ENCODE measurements at places on chromosomes 7 and 10.

GRCh38 chr10:110932505-110933180 is 13.2 kb downstream of the SHOC2 start:
- no peak for DNase-seq

- DNase-seq: no peak
These were observed 20.7 kb downstream of the CHST3 start for GRCh38 chr10:71984809-71985388.

DNA sequence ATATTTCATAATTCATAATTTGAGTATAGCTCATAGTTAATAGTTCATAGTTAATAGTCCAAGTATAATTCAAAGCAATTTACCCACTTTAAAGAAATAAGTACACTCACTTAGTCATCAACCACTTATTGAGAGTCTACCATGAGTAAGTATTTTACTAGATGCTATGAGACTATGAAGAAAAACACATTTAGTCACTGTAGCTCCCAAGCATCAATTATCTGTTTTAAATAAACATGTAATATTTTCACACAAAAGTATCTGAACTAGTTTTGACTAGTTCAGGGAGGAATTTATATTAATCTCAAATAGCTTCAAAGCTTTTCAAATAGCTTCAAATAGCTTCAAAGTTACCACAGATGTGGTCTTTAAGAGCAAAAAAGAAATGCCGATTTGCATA is 119.2 kb downstream of the ANK3 start:
- no peak for DNase-seq

DNA sequence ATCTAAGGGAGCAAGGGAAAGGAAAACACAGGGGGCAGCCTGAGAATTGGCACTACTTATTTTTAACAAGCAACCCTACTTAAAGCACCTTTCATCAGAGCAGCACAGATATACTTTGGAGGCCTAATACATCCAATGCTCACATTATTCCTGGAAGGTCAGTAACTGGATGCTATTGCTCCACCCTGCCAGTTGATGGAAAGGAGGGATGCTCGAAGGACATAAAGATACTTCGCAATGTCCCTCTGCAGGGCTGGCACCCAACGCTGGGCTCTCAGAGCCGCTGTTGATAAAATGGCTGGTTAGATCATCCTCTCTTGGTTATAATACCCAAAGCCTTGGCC is 307.9 kb upstream of the AOAH start:
- DNase-seq: no peak

DNA sequence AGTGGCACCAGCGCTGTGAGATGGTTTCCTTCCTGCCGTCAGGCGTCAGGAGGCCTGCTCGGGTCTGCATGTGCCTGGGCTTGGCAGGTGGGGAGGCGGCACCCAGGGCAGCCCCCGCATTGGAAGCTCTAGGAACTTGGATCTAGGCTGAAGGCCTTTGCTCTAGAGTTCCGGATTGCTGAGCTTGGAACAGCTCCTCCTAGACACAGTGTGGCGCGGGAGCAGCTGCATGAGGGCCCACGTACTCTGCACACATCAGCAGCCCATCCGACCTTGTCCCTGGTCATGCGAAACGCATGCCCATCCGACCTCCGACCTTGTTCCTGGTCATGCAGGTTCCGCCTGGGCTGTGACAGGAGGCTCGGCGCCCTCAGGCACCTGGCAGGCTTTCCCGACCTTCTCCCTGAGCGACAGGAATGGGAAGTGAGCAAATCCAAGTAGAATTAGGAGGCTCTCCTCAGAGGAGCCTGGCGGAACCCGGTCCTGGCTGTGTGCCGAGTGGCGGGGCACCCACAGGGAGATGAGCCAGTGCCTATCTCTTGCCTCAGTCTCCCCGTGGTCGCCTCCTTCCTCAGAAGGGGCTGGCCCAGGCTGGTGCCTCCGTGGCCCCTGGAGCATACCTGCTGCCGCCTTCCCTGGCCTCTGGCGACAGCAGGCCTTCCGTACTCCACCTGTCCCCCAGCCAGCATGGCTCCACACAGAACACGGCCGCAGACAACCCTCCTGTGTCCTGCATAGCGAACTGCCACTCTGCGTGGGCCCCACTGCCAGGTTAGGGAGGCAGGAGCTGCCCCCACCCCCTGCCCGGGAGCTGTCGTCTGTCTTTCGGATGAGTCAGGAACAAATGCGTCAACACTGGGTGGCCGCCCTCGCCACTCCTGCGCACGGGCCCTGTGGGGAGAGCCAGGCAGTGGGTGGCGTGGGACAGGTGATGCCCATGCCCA is 12.0 kb downstream of the GET4 start:
- DNase-seq: no peak

- DNase-seq: no peak
These were observed 334.7 kb downstream of the LRMDA start for GRCh38 chr10:75766106-75766505.

- DNase-seq: no peak
These were observed 105.4 kb upstream of the BTBD16 start for GRCh38 chr10:122165484-122166276.

GRCh38 chr7:17159500-17160037 is 138.9 kb upstream of the AHR start:
- DNase-seq: no peak

GRCh38 chr10:29479081-29479925 is 155.5 kb downstream of the SVIL start:
- DNase-seq: no peak

DNA sequence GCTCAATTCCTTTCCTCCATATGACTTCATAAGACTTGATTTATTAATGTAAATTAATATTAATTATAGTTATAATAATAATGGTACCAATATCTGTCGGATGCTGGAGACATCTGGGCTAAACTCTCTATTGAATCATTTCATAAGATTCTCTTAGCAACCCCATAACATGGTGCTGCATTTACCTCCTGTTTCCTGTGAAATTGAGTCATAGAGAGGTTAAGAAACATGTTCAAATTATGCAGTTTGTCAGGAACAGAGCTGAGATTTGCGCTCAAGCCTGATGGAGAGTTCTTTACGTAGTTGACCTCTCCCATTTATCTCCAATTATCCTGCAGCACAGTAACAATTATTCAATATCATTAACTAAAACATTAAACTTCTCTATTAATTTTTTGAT is 621.8 kb upstream of the FZD8 start:
- no peak for DNase-seq

DNA sequence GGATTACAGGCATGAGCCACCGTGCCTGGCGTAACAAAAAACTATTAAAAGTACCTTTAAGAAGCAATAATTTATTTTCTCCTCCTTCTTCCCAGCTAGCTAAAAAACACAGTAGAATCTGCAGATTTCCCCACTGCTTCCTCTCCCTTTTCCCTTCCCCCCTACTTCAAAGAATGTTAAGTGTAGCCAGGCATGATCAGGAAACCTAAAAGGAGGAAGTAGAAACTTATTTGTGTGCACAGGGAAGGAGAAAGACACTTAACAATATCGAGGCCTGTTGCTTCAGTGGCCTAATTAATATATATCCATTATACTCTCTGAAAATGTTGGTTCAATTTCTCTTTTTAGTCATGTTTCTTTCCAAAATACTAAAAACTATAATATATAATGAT is 127.7 kb downstream of the NRBF2 start:
- no peak for DNase-seq

DNA sequence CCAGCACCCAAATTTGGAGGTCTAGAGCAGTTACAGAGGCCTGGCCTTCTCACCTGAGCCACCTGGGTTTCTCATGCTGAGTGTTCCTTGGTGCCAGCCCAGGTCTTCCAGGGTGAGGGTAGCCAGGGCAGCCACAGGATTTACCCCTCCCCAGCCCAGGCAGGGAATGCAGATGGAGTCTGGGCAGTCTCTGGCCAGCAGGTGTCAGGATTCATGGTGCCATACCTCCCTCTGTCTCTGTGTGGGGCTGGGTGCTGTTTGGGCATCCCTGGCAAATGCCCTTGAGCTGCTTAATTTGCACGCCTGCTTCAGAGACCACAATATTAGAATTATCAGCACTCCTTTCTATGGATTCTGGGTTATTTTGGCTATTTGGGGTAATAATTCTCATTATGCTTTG is 246.7 kb downstream of the GFRA1 start:
- DNase-seq: no peak

Measured in urothelium cell line (cell line).